ENCODE measurements at places on chromosomes 7 and 10.

DNA sequence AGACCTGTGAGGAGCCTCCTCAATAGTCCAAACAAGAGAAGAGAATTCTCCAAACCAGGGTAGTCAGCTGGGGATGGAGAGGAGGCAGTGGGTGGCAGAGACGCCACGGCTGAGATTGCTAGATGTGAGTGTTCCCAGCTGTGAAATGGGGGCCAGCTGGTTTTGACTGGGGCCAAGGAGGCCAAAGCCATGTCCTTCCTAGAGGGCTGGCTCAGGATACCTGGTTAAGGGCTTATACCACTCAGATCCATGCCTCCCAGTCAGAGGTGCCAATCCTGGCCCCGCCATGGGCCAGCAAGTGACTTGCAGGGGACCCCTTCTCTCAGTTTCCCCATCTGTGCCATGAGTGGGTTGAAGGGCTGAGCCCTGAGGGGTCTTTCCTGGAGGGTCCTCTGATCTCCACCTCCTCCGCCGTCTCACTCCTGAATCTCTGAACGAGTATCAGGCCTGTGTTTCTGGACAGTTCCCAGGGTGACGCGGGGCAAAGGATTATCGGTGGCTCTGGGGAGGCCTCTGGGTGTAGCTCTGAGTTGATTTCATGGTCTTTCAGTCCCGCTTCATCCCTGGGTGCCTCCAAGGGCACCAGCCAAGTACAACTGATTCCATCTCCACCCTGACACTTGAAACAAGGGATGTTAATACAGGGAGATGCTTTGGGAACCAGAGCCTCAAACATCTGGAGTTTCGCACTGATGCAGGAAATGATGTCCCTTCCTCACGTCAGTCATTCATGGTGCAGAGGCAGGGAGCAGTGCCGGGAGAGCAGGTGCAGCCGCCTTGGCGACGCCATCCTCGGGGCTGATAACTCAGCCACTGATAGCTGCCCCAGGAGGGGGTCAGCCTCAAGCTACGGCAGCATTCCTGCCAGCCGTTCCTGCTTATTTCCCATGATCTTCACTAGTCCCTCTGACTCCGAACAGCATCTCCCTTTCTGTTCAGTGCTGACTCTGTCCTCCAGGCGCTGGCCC, 126.7 kb downstream of the RGS10 start:
- DNase-seq: no peak

DNA sequence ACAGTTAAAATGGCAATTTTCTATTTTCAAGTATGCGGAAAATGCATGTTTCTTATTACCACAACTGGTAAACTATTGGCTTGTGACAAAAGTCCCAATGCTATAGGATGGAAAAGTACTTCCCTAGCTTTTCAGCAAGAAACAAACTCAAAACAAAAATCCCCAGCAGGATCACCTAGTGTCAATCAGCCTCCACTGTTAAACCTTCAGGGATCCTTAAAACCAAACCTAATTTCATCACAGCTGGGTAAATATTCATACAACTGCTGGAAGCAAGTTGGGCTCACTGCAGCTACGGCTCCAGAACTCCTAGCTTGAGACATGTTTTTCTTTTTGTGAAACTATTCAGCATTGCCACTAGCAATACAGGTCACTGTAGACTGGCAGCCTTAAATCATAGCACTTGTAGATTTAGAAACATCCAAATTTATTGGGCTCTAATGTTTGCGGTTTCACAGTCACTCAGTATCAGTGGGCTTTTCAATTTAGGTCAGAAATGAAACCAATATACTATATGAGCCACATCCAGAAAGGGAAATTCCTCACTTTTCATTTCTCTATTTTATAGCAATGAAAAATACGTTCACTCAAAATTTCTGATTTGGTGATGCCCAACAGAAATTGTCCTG, 145.2 kb upstream of the ANK3 start:
- DNase-seq: no peak

DNA sequence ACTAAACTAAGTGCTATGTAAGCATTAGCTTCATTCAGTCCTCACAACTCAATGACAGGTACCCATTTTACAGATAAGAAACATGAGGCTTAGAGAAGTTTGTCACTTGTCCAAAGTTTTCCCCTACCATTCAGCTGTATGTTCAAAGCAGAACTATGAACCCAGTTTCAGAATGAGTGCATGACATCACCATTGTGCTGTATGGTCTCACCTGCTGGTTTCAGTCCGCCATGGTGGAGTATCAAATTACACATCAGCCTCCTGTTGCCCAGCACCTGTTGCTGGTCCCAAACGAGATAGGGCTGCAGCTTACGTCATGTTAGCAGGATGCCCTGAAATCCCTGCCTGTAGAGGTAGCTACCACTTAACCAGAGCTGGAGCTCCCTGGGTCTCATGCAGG, 95.0 kb downstream of the DYNC1I1 start:
- DNase-seq: no peak

DNA sequence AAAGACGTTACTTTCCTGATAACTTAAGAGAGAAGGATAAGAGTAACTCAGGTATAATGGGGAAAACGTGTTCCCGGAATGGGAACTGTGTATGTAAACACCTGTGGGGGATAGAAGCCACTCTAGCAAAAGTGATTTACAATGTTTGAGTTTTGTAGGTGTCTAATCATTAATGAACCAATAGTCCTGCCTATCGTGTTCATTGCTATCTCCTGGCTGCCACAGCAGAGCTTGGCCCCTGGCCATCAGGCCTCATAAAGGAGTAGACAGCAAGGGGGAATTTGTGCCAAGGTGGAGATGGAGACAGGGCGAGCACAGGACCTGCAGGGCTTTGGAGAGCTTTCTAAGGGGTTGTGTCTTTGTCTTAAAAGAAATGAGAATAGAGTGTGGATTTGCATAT, 102.1 kb downstream of the GAD2 start:
- DNase-seq: no peak

GRCh38 chr7:101731502-101732084, 85.8 kb upstream of the CUX1 start:
- no peak for DNase-seq

DNA sequence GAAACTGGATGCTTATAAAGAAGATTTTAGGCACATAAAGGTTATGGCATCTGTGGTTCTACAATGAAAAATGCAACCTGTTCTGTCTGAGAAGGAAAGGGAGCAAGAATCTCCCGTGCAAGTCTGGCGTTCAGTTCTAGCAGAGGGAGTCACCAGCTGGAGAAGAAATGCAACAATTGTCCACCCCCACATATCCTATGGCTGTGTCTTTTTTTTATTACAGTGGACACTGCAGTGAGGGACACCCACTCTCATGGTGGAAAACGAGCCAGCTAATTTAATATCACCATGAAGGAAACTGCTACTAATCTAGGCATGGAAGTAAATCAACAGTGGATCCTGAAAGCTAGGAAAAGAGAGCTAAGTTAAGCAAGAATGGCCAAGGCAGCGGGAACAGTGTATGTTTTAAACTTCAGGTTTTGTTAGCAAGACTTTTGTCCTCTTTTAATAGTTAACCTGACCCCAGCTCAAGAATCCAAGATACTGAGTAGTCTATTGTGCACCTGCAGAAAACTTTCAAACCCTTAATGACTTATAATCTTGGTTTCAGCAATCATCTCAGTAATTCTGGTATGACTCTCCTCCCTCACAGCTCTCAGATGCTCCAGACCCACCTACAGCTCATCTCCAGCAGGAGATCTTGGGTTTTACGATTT, 149.3 kb downstream of the FGFR2 start:
- DNase-seq: no peak

DNA sequence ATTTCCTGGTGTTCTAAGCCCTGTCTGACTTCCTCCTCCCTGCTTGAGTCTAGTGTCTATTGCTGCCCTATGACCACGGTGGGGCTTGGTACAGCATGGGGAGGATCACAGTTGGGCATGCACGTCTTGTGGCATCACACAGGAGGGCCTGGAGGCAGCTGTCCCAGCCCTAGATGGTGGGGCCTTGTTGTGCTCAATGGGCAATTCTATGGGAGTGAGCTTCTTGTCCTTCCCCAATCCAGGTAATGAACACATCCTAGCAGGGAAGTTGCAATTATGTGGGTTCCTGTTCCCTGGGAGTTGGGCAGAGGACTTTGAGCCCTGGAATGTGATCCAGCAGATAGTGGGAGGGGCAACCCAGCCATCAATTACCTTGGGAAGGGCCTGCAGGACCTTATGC, 10.8 kb upstream of the FAM3C start:
- DNase-seq: no peak

GRCh38 chr7:97026715-97027426, 2.2 kb upstream of the DLX5 start:
- no peak for DNase-seq

DNA sequence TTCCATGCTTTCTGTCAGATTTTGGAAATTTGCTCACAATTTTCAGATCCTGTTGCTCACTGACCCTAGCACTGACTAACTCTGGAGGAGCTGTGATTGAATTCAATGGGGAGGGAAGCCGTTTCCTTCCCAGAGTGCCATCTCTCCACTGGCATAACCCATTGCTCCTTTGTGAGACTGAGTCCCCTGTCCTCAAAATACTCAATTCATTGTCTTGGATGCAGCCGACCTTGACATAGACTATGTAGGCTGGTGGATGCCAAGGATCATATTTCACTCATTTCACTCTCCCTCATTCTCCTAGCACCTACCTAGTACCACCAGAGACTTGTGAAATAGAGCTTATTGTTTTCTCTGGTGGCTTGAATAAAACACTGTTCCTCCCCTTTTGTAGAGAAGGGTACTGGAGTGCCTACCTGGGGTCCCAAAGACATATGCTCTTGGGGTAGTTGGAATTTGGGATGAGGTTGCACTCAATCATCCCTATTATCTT, 511.3 kb upstream of the ZMIZ1 start:
- no peak for DNase-seq

DNA sequence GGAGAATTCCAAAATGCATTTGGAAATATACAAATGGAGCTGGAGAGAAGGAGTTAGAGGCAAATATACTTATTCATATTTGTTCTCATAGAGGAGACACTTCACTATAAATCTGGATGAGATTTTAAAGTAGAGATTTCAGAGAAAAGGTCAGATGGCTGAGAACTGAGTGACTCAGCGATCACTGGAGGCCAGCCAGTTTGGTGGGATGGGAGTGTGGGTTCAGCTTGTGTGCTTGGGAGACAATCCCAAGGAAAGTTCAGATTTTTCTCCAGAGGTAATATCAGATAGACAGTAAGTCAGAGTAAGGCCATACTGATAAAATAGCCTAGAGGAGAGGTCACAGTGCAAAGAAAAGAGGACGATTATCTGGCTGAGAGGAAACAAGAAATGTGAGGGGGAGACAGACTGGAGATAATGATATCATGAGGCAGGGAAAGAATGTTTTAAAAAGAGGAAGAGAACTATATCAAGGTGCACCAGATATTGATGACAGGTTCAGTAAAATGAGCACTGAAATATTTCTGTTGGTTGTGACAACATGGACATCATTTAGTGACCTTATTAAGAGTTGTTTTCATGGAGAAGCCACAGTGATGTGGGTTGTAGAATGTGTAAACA, 67.0 kb downstream of the MDFIC start:
- DNase-seq: no peak

DNA sequence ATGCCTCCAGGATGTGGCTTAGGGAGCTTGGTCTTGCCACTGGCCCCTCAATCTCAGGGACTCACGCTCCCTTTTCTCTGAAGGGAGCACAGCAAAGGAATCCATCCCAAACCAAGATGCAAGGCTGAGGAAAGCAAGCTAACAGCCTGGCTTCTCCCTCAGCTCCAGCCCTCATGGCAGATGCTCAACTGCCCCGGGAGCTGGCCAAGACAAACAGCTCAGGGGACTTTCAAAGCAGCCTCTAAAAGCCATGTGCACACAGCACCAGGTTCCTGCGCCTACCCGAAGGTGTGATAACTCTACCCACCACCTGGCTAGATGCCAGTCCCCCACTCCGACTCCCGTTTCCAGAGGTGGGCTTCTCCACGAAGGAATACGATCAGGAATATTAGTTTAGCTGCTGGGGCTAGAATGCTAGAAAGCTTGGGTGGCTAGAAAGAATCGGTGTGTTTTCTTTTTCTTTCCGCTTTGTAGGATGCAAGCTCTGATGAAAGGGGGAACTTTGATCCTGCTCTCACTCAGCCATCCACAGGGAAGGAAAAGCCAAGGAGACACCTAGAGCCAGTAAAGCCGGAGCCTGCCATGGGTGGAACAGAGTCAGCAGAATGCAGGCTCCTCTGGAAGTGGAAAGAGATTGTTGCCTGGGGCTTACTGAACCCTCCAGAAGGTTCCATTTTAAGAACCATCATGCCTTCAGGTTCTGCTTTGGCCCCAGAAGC, 89.0 kb upstream of the FGFR2 start:
- no peak for DNase-seq

DNA sequence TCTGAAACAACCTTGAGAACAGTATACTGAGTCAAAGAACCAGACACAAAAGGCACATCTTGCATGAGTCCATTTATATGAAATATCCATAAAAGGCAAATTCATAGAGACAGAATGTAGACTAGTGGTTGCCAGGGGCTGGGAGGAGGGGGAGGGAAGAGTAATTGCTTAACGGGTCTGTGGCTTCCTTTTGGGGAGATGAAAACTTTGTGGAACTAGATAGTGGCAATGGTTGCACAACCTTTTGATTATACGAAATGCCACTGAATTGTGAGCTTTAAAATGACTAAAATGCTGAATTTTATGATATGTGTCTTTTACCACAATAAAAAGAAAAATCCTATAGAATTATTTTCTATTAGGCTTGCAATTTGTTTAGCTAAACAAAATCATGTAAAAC, 16.8 kb downstream of the ADRB1 start:
- no peak for DNase-seq

DNA sequence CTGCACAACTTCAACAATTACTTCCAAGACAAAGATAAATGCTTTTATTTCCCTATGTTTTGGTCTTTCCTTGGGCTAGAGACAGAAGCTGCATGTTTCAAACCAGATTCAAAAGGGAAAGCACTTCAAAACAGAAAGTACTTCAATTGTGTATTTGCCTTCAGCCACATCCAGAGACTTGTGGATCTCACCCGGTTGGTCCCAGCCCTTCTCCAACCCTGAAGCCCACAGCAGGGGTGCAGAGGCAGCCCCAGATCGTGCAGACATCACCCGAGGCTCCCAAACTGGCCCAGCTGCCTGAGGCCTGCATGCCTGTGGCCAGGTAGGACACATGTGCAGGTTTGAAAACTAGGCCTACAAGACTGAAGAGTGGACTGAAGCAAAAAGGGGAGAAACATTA, 80.8 kb downstream of the ALOX5 start:
- DNase-seq: no peak

- no peak for DNase-seq
Measured at GRCh38 chr10:117133273-117134055, 4.6 kb downstream of the VAX1 start.

- DNase-seq: no peak
Measured at GRCh38 chr10:86300399-86300925, 66.1 kb downstream of the GRID1 start.

- DNase-seq: no peak
Measured at GRCh38 chr7:110607050-110607857, 483.7 kb upstream of the LRRN3 start.

GRCh38 chr7:7971308-7972040, 2.9 kb downstream of the GLCCI1 start:
- no peak for DNase-seq

DNA sequence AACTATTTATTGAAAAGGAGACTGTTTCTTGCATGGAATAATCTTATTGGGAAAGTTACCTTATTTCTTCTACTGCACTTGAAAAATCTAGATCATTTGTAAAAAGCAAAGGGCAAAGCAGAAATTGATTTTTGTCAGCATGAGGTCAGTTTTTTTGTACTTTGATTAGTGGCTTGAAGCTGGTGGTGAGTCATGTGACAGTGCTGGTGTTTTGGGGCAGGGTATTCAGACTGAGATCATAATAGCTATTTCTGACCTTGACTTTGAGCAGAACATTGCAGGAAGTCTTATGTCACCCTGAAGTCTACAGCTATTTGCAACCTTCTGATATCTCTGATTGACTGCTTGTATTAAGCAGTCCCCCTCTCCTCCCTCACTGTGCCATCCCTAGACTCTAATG, 66.3 kb upstream of the SORCS3 start:
- DNase-seq: no peak

Measured in effector memory CD8-positive, alpha-beta T cell (primary cell).